Mucosa of gallbladder (tissue), 1 donor: ENCODE measurements at places on chromosomes 7 and 10. TPM values are rescaled to one million over a fixed set of nuclear protein-coding genes. Genes with fewer than 3 reads are reported as not detected.

GRCh38 chr7:71135663-71136062, 3.7 kb downstream of the GALNT17 start:
- DNase-seq, result no peak

GRCh38 chr7:121796381-121796780, 76.6 kb upstream of the PTPRZ1 start:
- no peak for DNase-seq

NUTM2D gene
- total RNA-seq, result 7.2 TPM

GRCh38 chr10:93060887-93061593, 442 bp downstream of the CYP26C1 start:
- peak; percentile 7 for DNase-seq

- DNase-seq, result no peak
Measured at GRCh38 chr7:14690486-14690885, 212.1 kb downstream of the DGKB start.
